ENCODE measurements at places on chromosomes 6 and 20.
A peak's percentile ranks its signal among the peaks of the same experiment; 100 is the strongest.

GRCh38 chr20:37651932-37652331 lies 41.9 kb upstream of the CTNNBL1 start:
- DNase-seq, result no peak

DNA sequence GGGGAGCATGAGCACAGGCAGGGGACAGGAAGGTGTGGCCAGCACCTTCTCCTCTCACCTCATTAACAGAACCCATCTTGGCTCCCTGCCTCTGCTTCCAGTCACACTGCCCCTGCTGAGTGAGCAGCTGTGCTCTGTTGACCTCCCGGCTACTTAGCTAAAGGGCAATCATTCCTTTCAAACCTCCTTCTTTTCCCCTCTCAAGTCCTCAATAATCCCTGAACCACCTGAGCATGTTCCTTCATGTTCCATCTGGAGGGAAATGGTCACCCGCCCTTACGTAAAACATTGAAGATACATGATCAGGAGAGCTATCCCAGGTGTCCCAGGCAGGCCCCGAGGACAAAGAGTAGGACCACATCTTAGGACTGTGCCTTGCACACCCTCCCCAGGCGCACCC lies 21.7 kb upstream of the MRPS10 start:
- no peak for DNase-seq

GRCh38 chr6:1749041-1749440 lies 139.3 kb downstream of the FOXC1 start:
- no peak for DNase-seq

GRCh38 chr6:33853736-33854135 lies 49.9 kb upstream of the MLN start:
- no peak for DNase-seq

DNA sequence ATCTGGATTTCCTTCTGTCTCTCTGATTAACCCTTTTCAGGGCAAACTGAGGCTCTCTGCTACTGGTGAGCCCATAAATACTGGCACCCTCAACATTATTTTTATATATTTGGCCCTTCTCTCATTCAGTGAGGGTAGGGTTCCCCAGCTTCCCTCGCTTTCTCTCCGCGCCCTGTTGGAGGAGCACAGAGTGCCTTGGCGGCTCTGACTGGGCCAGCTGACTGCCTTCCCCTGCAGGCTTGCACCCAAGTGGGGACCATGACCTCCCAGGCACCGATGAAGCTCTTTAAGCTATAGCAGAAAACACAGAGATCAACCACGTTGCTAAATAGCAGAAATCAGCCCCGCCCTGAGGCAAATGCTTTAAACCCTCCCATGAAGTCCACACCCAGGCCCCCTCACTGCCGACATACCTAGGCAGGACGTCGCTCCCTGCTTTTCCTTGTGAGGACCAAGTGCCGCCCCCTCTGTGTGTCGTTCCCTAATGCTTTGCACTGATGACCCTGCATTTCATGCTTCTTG lies 105.0 kb downstream of the HUS1B start:
- no peak for DNase-seq

GRCh38 chr6:135030056-135030473 lies 24.6 kb downstream of the HBS1L start:
- no peak for DNase-seq

- no peak for DNase-seq
These were observed 17.7 kb downstream of the OR2A4 start for GRCh38 chr6:131683479-131683878.

GRCh38 chr20:41537865-41538264 lies 80.3 kb downstream of the CHD6 start:
- no peak for DNase-seq

- no peak for DNase-seq
These were observed 146.0 kb upstream of the BEND6 start for GRCh38 chr6:56808871-56809359.

DNA sequence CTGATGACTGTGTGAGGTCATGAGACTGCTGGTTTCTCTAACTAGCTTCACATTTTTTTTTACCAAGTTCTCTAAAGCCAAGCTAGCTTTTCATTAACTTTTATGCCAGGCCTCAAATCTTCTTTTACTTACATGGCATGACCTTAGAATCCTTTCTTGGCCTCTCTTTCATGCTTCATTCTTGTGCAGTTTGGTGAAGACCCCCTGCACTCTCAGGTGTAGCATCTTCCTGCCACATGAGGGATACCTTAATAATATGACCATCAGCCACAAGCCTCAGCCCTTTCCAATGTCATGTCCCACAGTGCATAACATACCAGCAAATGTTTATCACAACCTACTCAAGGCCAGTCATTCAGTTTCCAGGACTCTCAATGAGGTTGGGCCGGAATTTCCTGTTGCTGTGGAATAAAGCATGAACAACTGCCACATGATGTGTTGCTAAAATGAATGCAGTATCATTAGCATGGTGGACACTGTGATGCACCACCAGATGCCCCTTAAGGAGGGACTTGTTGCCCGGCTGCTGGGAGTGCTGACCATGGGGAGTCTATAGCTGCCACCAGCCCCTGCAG lies 72.2 kb downstream of the RIN2 start:
- no peak for DNase-seq

- DNase-seq, result no peak
These were observed 155.4 kb upstream of the SYNDIG1 start for GRCh38 chr20:24314053-24314452.

- DNase-seq, result no peak
These were observed 13.1 kb upstream of the NT5DC1 start for GRCh38 chr6:116087437-116088027.

- DNase-seq, result no peak
These were observed 46.7 kb downstream of the SLC35D3 start for GRCh38 chr6:136968837-136969236.

DNA sequence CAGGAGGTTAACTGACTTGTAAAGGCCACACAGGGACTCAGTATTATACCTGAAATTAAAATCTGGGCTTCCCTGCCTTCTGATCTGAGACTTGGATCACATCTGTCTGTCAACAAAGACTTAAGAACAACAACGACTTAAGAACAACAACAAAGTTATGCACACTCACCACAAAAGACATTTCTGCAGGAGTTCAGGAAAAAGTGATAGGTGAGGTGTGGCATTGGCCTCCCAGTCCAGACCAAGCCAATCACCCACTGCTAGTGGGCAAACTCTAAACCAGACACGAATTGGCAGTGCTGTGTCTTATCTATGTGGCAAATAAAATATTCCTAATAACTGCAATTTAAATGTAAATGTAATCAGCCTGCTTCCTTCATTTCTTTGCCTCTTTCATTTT lies 61.3 kb downstream of the PRDM1 start:
- DNase-seq, result no peak

- DNase-seq, result no peak
These were observed 10.3 kb downstream of the CST3 start for GRCh38 chr20:23627501-23627900.

- DNase-seq, result no peak
These were observed 1.4 kb upstream of the RBPJL start for GRCh38 chr20:45305262-45305661.

DNA sequence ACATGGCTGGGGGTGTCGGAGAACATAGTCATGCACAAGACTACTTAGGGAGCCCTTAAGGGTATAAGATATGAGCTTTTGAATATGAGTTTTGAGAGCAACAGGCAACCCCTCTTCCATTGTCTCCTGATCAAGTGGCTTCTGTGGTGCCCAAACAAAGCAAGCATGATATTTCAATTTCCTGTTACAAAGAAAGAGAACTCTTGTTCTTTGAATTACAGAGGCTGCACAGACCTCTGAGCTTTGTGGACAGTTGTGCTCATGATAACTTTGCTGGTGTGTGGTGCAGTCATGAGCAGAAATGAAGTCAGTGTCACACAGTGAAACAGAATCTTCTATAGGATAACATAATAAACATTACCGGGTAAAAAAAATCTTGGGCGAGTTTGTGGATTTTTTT lies 66.8 kb upstream of the THEMIS start:
- no peak for DNase-seq

DNA sequence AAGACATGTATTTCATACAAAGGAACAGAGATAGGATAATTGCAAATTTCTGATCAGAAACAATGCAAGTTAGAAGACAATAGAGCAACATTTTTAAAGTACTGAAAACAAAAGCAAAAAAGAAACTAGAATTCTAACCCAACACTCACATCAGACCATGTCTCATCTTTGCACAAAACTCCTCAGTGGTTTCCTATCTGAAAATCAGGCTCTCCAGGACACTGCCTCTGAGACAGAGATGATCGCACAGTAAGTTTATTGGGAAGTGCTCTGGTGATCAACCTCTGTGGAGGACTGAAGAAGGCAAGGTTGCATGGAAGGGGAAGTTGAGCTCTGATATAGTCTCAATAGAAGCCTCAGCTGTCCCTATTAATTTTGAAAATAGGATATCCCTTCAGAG lies 2.3 kb upstream of the TTBK1 start:
- DNase-seq, result no peak

GRCh38 chr20:16801919-16802651 lies 53.9 kb downstream of the OTOR start:
- peak; percentile 28 for DNase-seq

DNA sequence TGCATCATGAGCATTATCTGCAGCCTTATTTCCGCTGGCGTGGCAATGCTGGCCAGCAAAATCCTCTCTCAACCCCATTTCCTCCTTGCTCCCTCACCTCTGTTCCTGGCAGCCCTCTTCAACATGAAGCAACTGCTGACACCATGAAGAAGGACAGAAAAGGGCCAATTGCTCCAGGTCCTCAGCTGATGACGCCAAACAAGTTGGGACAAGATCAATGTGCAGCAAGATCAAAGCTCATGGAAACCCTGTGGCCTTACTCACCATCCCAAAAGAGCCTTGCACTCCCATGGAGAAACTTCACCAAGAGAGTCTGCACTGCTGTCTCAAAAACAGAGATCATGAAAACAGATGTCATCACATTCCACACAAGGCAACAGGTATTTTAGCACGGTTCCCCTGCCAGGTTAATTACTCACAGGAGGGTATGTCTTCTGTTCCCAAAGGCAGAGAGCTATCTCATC lies 7.4 kb downstream of the GFOD1 start:
- no peak for DNase-seq

- no peak for DNase-seq
These were observed 354.5 kb upstream of the SYNCRIP start for GRCh38 chr6:85997206-85997605.

- no peak for DNase-seq
These were observed 50.6 kb upstream of the SLC2A12 start for GRCh38 chr6:134103006-134103405.

GRCh38 chr6:157980288-157981131 lies 1.2 kb upstream of the SYNJ2 start:
- DNase-seq, result no peak

GRCh38 chr20:58389324-58389967 lies 417 bp downstream of the VAPB start:
- peak; percentile 7 for DNase-seq

GRCh38 chr6:167268683-167269280 lies 22.3 kb upstream of the UNC93A start:
- DNase-seq, result no peak

DNA sequence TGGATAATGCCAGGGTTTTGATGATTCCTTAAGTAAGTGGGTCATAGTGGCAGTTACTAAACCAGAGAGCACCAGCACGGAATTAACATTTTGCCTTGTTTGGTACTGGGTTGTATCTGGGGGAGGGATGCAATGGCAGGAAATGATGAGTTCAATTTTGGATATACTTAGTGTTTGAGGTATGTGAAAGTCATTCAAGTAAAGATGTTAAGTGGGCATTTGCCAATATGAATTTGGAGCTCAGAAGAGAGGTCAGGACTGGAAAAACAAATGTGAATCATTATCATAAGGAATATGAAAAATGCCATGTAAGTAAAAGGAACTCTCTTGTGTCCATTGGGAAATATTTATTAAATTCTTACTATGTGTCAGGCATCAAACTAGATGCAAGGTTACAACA lies 6.2 kb downstream of the PXT1 start:
- DNase-seq, result no peak

GRCh38 chr6:44485601-44486401 lies 98.3 kb downstream of the CDC5L start:
- DNase-seq, result no peak

- DNase-seq, result no peak
These were observed 9.2 kb upstream of the LY86 start for GRCh38 chr6:6579281-6579680.

DNA sequence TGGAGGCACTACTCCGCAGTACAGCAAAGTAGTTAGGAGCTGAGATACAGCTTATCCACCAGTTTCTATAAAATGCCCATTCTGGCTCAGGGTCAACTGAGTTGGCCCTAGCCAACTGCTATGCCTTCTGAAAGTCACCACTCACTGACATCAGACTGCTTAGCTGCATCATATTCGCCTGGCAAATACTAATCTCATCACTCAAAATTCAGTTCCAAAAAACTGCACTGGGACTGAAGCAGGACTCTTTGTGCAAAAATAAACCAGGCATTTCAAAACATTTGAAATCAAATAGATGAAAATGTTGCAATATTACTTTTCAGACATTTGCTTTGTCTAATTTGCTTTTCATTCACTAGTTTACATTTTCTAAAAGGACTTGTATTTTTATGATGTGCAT lies 230.0 kb downstream of the ALDH8A1 start:
- no peak for DNase-seq

DNA sequence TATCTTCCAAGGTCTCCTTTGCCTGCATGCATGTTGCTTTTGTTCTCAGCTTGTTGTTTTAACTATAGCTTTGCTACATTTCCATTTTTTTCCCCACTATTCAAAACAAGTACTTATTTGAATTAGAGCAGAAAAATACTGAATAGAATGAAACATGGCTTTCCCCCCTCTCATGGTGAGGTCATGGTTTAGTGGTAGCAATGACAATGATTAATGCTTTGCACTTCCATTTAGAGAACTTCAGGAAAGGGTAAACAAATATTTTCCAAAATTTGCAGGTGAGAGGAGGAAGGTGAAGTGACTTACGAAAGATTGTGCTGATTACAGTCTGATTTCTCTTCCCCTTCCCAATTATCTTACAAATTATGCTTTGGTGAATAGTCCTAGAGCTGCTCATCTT lies 47.8 kb upstream of the TRAF3IP2 start:
- no peak for DNase-seq

- no peak for DNase-seq
These were observed 137.9 kb downstream of the DLL1 start for GRCh38 chr6:170152989-170153388.

DNA sequence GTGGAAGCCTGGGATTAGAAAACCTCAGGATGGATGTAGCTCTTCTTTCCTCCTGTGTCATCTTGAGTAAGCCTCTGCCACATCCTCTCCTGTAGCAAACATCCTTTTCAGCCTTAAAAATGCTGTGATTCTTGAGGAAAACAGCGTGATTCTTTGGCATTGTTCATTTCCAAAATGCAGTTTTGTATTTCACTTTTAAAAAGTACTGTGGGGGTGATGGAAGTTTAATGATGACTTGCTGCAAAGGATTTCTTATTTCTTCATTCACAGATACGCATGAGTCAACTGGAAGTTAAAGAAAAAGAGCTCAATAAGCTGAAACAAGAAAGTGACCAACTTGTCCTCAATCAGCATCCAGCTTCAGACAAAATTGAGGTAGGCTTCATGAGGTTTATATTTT lies 23.9 kb upstream of the SNRNP48 start:
- no peak for DNase-seq

DNA sequence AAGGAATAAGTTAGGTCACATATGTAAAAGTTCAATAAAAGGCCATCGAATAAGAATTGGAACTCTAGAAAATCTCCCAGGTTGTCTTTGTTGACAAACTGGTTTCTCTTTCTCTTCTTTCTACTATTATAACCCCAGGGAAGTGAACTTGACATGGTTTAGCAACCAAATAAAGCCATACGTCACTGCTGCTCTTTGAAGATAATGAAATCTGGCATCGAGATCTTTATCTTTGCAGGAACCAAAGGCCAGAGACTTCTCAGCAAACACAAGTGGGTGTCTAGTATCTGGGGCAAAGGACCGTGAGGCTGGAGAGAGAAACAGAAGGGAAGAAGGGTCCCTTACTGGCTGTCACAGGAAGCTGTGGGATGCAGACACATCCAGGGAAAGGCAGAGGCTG lies 286.7 kb upstream of the CDYL start:
- DNase-seq, result no peak

Data from stimulated activated CD4-positive, alpha-beta T cell treated with anti-CD3 and anti-CD28 coated beads, TNF-alpha, amount 100 ng/mL, for 4 hours (primary cell).